ENCODE measurements at places on chromosomes 1 and 21.

GRCh38 chr21:21109736-21110135 lies 111.5 kb downstream of the NCAM2 start:
- no peak for DNase-seq

DNA sequence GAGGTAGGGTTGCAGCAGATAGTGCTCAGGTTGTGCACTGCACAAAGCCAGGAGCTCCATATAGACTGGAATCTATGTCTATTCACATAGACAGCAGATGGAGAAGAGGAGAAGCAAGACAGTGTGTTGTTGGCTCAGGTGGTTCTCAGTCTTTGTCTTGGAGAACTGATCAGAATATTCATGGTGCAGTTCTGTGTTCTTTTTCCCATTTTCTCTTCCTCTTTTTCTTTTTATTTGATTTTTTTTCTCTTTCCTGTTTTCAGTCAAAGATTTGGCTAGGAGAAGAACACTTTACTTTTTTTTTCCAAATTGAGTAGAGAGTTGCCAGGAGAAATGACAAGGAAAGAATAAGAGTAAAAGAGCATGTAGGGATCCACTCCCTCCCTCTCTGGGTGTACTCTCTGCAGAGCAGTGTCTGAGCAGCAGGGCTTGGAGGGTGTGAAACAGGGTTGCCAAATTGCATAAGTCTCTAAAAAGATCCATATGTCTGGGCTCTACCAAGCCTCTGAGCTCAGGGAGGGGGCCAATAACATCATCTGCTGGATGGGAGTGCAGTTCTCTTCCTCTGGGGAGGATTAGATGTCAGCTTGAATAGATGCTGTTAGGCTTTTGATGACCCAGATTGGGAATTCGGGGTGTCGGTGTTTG lies 8.7 kb upstream of the CD34 start:
- DNase-seq = no peak

DNA sequence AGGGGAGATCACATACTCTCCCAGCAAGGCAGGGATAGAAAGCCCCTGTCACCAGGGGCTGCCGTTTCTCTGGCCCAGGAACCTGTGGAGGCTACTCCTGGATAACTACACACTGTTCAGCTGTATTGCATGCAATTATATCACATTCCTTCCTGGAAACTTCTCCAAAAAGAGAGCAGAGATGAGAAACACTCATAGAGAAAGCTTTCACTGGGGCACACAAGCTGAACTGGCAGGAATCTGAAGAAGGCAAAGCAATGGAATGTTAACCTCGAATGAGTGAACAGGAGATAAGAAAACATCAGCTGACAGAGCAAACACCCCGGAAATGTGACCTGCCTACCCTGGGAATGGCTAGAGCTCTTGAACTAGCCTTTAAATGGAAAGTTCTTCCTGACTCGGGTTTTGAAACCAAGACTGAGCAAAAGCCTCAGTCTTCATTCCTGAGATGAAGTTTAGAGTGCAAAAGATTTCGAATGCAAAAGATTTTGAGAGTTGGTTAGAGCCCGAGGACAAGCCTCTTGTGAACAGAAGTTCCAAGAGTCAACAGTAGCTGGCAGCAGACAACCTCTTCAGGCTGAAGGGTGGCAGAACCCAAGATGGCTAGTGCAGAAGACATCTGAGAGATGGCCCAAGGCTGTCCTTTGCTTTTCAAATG lies 32.3 kb downstream of the CCN1 start:
- DNase-seq = peak; percentile 92

- no peak for DNase-seq
Observed at GRCh38 chr1:170872663-170873062, 62.7 kb upstream of the MROH9 start.

DNA sequence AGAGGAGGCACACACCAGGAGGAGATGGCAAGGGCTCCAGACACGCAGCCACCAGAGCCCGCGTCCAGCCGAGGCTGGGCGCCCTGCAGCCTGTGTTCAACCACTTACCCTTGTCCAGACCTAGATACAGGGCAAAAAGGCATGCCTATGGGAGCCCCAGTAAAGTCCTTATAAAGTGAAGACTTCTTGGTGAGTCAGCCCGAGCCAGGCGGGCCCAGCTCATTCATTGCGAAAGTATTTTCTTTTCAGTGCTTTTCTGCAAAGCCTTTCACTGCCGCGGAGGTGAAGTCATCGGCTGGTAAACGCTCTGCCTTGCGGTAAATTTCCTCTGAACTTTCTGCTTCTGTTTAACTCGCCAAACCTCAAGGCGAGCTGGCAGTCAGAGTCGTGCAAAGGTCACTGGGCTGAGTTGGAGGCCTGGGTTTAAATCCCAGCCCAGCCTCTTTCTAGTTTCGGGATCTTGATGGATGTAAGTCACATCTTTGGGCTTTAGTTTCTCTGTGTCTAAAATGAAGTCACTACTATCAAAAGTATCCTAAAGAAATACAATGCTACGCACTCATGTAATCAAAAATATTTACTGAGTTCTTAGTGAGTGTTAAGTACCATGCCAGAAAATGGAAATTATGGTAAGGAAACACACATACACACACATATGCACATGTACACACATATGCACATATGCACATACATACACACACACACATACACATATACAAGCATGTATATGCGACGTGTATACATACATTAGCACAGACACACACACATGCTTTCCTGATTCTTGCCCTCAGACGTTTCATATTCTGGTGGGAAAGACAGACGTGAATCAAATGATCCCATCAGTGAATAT lies 54.7 kb upstream of the IFFO2 start:
- peak; percentile 99 for DNase-seq

- no peak for DNase-seq
Observed at GRCh38 chr1:228184152-228184551, 18.5 kb downstream of the IBA57 start.

DNA sequence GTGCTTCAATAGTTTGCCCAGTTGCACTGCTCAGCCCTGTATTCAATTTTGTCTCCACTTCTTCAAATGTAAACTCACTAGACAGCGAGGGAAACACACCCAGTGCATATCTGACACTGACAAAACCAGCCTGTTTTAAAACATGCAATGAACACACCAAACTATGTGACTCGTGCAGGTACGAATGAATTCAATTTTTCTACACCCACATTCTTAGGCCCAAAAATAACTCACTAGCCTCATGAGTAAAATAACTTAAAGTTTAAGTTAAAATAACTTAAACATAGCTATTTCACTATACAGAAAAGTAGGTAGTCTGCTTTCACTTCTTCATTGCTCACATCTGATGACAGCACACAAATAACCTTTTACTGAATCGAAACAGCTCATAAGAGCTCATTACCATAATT lies 21.1 kb downstream of the TTC13 start:
- DNase-seq = no peak

DNA sequence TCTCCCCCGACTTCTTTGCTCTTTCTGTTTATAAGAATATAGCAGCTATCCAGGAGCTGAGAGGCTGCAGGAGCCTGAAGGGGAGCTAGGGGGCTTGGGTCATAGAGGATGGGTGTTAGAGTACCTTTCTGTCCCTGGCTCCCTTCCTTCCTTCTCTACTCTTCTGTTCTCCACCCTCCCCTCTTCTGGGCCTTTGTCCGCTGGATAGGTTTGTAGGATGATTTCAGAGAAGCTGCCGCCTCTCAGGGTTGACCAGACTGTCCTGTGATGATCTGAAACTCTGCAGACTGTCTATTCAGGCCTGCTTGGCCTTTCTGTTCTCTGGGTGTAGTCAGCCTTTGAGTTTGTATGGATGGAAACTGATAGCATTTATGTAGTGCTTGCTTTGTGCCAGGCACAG lies 26.3 kb downstream of the PPFIA4 start:
- no peak for DNase-seq

All from fibroblast of villous mesenchyme (primary cell).